ENCODE measurements at places on chromosomes 7 and 10. TPM values are rescaled to one million over a fixed set of nuclear protein-coding genes. Genes with fewer than 3 reads are reported as not detected.

Gene MBLAC1
- total RNA-seq: 1.2 TPM

DNA sequence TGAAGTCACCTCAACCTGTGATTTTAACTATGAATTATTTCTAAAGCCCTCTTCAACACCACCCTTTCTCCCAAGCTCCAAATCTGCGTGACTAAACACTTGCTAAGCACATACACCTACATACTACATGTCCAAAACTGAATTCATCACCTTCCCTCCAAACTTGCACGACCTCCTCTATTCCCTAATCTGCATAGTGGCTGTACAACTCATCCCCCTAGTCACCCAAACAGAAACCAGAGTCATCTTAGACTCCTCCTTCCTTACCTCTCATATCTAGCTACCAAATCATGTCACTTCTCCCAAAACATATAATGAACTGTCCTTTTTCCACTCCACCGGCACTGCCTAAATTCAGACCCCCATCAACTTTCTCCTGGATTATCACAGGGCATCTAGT, 16.2 kb downstream of the ARHGAP21 start:
- DNase-seq: no peak

Gene MACC1
- 199 TPM for total RNA-seq

- DNase-seq: no peak
These were observed 356.9 kb downstream of the FGFR2 start for GRCh38 chr10:121241337-121241736.

DNA sequence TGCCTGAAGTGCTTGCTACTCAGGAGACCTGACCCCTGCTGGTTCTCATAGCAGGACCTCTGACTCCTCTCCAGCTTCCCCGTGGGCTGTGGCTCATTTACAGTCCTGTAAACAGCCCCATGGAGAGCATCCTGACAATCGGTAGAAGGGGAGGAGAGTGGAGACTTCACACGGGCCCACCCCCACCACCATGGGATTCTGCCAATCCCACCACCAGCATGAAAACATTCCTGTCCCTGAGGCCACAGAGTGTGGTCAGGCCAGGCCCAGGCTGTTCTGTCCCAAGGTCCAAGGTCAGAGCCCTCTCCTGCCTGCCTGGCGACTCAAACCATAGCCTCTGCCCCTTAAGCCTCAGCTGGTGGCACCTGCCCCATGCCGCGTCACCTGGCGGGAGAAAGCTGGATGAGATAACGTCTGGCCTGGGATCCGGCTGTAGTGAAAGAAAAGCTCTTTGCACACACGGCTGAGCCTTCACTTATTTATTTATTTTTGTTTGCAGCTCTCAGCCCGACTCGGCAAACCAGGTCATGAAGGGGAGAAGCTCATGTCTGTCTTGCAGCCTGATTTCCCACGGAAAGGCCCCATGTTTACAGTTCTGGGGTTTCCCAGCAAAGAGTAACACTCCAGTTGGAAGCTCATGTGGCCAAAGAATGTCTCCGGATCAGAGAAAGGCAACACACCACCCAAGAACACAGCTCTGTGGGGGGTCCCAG, 293.6 kb upstream of the ZMIZ1 start:
- no peak for DNase-seq
